DMS79 (cell line): ENCODE measurements at places on chromosomes 7 and 10.

GRCh38 chr10:119737823-119738222, 12.0 kb downstream of the INPP5F start:
- DNase-seq = no peak

DNA sequence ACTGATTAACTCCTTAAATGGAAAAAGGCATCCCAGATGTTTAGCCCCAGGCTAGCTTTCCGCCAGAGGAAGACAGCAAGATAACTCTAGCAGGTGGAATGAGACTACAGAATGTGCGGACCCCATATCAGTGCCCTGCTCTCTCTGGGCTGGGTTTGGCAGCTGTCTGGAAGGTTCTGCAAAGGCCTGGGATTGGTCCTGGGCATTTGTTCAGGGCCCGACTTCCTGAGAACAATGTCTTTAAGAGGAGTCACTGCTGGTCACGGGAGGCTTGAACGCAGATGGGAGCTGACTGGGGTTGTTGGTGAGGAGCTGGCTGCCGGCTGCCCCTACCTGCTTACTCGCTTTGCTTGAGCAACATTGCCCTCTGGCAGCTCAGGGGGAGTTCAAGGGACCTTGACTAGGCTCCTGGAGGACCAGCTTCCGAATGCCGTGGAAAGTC, 130.6 kb upstream of the BTBD16 start:
- no peak for DNase-seq

GRCh38 chr7:141844256-141844655, 3.0 kb upstream of the PRSS37 start:
- no peak for DNase-seq

GRCh38 chr10:63374991-63375390, 90.8 kb downstream of the JMJD1C start:
- no peak for DNase-seq

DNA sequence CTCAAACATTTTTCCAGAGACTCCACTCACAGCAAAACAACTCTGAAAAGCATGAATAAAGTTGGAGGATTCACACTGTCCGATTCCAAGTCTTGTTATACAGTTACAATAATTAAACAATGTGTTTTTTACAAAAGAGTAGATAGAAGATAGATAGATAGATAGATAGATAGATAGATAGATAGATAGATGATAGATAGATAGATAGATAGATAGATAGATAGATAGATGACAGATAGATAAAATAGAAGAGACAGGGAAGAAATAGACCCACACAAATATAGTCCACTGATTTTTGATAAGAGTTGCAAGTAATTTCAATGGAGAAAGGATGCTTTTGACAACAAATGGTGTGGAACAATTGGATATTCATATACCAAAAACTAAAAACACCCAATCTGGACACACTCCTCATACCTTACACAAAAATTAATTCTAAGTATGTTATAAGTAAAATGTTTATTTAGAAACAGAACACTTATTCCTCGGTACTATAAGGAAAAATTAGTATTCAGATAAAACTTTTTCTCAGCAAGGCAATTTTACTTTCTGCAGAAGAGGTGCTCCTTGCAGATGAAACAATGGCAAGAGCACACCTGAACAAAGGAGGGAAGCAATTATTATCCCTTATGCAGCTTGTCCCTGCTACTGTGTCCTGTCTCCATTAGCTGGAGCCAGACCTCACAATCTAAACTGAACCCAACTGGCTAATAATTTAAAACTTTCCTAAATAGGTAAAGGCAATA, 5.7 kb upstream of the TAS2R39 start:
- DNase-seq = no peak

GRCh38 chr7:20299145-20299544, 31.6 kb upstream of the ITGB8 start:
- no peak for DNase-seq
